Thyroid gland (tissue), 4 donors: ENCODE measurements at places on chromosomes 12 and 14. TPM values are rescaled to one million over a fixed set of nuclear protein-coding genes. Genes with fewer than 3 reads are reported as not detected.

Gene HOXC11
- not detected for total RNA-seq

Gene KCNH5
- total RNA-seq = not detected

GRCh38 chr14:67574806-67575205 is 25.3 kb downstream of the PIGH start:
- H3K4me3 ChIP-seq = no peak overlapping the region
- DNase-seq = no peak
- H3K27me3 ChIP-seq = no peaks in the 10 kb centered on the region
- peaks cover 80% of the 10 kb centered on the region for H3K36me3 ChIP-seq
- no peak overlapping the region for H3K27ac ChIP-seq

DNA sequence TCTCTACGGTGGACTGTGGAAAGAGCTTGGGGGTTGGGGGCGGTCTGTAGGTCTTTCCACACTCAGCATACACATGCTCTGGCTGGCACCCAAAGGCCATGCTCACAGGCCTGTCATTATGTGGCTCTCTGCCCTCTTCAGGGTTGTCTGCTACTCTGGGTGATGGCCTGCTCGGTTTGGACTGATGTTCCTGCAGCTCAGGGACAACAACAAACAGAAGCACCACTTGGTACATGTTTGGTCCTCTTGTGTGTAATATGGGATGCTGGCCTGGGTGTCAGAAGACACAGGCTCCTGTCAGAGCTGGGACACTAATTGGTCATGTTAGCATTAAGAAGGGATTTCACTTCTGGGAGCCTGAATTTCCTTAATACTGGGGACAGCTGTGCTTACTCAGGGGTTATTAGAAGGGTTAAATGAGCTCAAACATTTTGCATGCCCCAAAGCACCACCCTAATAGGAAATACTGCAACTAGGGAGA is 32.7 kb upstream of the SELPLG start:
- H3K4me3 ChIP-seq = no peak overlapping the region
- no peak for DNase-seq
- H3K4me1 ChIP-seq = no peaks in the 10 kb centered on the region
- no peaks in the 10 kb centered on the region for H3K36me3 ChIP-seq
- H3K27ac ChIP-seq = peak overlapping the region; percentile 41

- DNase-seq = no peak
- H3K27me3 ChIP-seq = no peaks in the 10 kb centered on the region
- H3K36me3 ChIP-seq = no peaks in the 10 kb centered on the region
Measured at GRCh38 chr12:96850676-96851075, 56.4 kb upstream of the NEDD1 start.

- DNase-seq = no peak
- H3K4me3 ChIP-seq = no peak overlapping the region
- H3K36me3 ChIP-seq = no peaks in the 10 kb centered on the region
- H3K4me1 ChIP-seq = no peaks in the 10 kb centered on the region
- H3K27ac ChIP-seq = no peak overlapping the region
Measured at GRCh38 chr12:4221258-4221620, 52.3 kb upstream of the CCND2 start.

Gene C12orf50
- total RNA-seq = 0.11 TPM
